NCI-H2171 (cell line): ENCODE measurements at places on chromosomes 6 and 20.

DNA sequence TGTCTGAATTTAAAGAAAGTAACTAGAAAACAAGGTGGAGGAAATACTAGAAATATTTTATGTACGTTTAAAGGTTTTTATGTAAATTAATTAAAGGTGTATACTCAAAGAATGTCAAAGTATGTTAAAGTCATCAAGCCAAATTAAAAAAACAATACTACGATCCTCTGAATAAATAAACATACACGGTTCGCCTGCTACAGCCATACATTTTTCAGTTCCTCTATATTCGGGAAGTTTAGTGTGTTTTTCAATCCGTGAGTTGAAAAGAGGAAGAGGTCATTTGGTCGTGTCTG is 626 bp downstream of the STX7 start:
- no peak for DNase-seq

DNA sequence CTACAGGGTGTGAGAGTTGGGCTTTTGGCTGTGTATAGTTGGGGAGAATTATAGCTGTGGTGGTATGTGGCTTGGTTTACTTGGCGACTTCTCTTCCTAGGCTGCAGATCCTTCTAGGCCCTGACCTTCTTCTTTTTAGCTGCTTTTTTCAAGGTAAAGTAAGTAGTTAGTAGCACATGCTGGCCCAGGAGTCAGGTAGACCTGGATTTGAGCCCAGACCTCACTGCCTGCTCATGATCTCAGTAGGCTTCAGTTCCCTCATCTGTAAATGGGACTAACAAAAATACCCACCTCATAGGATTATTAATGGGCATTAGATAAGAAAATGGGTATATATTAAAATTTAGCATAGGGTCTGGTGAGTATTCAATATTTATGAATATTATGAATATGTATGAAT is 17.4 kb upstream of the TMEM217 start:
- no peak for DNase-seq

- no peak for DNase-seq
Measured at GRCh38 chr6:123240626-123241025, 244.6 kb downstream of the CLVS2 start.

GRCh38 chr20:32635764-32636163 is 38.0 kb downstream of the C20orf203 start:
- DNase-seq = peak; percentile 87

- DNase-seq = peak; percentile 98
Measured at GRCh38 chr20:53594068-53595017, 704 bp upstream of the ZNF217 start.

DNA sequence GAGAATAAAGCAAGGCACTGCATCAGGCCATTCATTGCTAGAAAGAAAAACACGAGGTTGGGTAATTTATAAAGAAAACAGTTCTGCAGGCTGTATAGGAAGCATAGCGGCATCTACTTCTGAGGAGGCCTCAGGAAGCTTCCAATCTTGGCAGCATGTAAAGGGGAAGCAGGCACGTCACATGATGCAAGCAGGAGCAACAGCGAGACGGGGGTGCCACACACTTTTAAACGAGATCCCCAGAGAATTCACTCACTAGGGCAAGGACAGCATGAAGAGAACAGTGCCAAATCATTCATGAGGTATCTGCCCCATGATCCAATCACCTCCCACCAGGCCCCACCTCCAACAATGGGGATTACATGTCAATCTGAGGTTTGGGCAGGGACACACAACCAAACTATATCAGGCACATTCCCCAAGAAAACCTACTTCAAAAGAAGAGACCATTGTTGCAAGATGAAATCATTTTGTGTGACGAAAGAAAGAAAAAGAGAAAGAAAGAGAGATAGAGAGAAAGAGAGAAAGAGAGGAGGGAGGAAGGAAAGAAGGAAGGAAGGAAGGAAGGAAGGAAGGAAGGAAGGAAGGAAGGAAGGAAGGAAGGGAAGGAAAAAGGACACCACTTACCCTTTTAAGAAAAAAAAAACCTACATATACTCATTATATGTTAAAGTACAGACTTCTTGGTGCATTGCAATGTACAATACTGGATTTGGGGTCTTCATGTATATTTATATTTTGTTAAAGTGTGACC is 95.9 kb upstream of the PLEKHG1 start:
- DNase-seq = no peak
